Central memory CD4-positive, alpha-beta T cell (primary cell): ENCODE measurements at places on chromosomes 12 and 14.

DNA sequence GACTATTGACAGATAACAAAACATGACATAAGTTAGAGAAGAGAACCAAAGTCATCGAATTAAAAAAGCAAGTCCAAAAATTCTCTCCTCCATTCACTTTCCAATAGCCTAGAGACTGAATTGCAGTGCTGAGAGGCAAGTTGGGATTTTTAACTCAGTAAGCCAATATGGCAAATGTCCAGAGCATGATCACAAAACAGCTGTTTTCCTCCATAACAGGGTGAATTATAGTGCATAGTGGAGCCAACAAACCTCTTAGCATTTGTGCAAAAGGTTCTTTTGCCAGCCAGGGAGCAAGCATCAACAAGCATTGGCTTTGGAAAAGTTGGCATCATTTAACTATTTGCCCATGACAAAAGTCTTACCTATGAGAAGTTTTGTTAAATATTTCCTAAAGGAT, 458.8 kb upstream of the NOVA1 start:
- DNase-seq, result no peak

- no peak for DNase-seq
Measured at GRCh38 chr14:24892497-24893051, 157.4 kb downstream of the STXBP6 start.

- no peak for DNase-seq
Measured at GRCh38 chr14:53432378-53432802, 279.3 kb upstream of the DDHD1 start.

DNA sequence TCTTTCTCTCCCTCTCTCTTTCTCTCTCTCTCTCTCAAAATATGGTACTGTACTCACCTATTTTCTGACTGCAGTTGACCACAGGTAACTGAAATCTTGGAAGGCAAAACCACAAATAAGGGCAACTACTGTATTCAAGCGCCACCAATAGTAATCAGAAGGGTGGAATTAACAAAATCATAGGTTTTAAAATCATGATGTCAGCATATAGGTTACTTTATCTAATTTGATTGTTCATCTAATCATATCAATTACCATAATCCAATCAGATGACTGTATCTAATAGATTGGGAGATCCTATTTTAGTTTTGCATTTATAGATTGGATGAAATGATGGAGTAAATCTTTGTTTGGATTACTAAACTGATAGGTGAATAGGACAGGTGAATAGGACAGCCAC, 155.8 kb upstream of the KITLG start:
- DNase-seq, result no peak

DNA sequence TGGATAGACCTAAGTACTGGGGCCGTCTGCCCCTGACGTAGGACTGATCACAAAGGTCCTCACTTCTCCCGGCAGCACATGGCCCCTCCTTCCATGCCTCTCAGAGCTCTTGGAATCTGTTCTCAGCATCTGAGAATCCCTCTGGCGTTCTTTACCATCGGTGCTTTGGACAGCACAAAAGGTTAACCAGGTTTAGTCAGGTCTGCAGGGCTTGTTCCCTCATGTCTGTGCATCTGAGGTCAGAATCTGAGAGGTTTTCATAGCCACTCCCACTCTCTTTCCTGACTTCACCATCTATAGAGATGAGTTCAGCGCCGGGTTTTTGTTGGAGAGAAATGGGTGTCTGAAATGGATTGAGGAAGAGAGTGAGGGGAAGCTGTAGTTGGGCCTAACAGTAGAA, 130.0 kb upstream of the ARHGAP5 start:
- DNase-seq, result no peak

GRCh38 chr12:131116468-131117117, 162.9 kb downstream of the ADGRD1 start:
- DNase-seq, result no peak
